ENCODE measurements at places on chromosomes 4 and X.

GRCh38 chr4:80219301-80220025 is 22.2 kb downstream of the PRDM8 start:
- peak; percentile 5 for DNase-seq

DNA sequence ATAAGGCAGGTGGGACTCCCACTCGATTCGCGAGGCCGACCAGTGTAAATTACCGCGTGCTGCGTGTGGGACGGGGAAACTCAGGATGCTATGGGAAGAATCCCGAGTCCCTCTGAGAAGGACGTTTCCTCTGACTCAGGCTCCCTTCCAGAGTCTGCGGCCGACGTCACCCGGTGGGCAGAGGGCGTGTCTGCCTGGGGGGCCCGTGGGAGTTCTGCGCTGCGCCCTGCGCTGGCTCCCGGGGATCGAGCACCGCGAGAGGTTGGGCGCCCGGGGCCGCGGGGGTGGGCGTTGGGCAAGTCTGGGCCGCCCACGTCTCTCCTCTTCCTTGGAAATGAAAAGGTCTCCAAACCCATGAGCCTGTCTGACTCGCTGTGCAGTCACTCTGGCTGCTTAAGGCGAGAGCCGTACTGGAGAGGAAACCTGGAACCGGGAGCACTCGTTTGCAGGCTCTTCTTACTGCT is 568 bp downstream of the NIPAL1 start:
- DNase-seq, result peak; percentile 91

- no peak for DNase-seq
These were observed 16.6 kb upstream of the ERCC6L start for GRCh38 chrX:72255445-72255844.

- DNase-seq, result no peak
These were observed 27.4 kb downstream of the HSD17B11 start for GRCh38 chr4:87363552-87363951.

DNA sequence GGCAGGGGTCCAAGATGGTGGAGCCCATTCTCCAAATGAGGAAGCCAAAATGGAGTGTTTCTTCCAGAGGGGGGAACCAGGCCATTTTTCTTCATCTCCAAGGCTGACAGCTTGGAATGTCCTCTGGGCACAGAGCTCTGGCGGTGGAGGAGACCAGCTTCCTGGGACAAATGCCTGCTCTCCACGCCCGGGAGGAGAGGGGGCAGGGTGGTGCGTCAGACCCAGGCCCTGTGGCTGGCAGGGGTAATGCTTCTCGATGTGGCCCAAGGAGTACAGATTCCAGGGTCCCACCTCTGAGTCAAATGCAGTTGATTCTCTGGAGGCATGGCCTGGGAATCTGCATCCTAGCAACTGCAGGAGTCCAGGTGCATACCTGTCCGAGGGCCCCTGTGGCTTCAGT is 44.6 kb upstream of the ADRA2C start:
- DNase-seq, result no peak

DNA sequence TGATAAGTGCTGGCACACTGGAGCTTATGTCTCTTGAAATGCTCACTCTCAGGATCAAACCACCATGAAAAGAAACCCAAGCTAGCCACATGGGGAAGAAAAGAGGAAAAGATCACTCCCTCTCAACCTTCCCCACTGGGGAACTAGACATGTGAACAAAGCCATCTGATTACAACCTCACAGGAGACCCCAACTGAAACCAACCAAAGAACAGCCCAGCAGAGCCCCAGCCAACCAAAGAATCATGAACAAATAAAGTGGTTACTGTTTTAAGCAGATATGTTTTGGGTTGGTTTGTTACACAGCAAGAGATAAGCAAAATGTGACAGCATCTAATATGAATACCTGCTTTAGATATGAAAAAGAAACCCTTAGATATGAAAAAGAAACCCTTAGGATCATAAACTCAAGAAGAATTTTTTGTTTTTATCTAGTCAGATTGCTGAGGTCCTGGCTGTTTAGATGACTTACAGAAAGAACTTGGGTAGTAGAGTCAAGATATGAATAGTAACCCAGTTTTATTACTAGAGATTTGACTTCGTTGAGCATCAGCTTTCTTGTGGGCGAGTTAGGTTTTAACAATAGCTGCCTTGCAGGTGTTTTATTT is 23.7 kb upstream of the TLR7 start:
- DNase-seq, result no peak

DNA sequence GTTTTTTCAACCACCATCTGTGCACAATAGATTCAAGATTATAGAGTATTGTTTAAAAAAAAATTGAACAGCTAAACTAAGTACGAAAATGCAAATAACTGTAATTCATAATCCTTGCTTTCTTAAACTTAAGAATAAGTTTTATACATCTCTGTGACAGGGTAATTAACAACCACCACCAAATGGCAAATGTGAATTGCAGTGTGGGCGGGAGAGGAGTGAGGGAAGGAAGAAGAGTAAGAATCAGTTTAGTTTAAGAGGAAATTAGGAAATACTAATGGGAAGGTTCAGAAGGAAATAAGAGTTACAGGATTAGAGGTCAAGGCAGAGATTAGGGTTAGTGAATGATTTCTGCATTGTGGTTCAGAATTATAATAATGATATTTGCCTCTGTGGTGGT is 430.9 kb downstream of the SPRY1 start:
- DNase-seq, result no peak

DNA sequence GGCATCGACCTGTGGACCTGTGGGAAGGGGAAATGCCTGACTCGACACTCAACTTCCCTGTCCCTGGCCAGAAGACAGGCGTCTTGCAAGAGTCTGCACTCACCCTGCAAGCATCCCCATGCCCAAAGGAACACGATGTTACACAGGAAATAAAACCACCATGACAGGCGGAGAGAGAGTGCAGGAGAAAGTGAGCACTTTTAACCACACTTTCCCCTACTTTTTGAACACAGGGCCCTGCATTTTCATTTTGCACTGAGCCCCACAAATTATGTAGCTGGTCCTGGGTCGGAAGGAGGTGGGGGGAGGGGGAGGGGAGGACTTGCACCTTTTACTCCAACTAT is 13.8 kb upstream of the MAN2B2 start:
- no peak for DNase-seq

GRCh38 chr4:107757864-107758476 is 37.9 kb upstream of the PAPSS1 start:
- peak; percentile 43 for DNase-seq

DNA sequence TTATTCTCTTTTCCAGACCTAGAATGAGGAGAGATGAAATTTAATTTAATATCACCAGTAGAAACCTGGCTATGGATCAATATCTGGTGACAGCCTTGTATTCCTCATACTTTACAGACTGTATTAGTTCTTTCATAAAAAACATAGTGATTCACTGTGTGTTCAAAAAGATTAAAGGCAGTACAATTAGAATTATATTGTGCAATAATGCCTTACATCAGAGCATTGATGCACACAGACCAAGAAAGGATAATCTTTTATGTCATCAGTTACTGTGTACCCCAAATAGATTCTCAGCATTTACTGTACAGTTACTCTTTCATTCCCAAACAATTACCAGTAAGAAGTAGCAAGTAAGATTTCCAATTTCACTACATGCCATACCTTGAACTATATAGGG is 260.5 kb upstream of the ANXA10 start:
- no peak for DNase-seq

- no peak for DNase-seq
These were observed 37.5 kb upstream of the TMEM150C start for GRCh38 chr4:82599336-82599735.
